Fibroblast of lung (primary cell): ENCODE measurements at places on chromosomes 3 and 15.

- H3K4me1 ChIP-seq = no peaks in the 10 kb centered on the region
- H3K27me3 ChIP-seq = no peaks in the 10 kb centered on the region
- H3K36me3 ChIP-seq = no peaks in the 10 kb centered on the region
- no peak overlapping the region for H3K4me3 ChIP-seq
- no peak overlapping the region for H3K27ac ChIP-seq
- no peak for DNase-seq
These were observed 225.3 kb upstream of the GOLGA6L4 start for GRCh38 chr15:84010246-84010645.

GRCh38 chr3:15409239-15409638 is 18.1 kb downstream of the METTL6 start:
- no peaks in the 10 kb centered on the region for H3K4me1 ChIP-seq
- DNase-seq = no peak
- H3K36me3 ChIP-seq = peaks cover 3% of the 10 kb centered on the region
- no peak overlapping the region for H3K27ac ChIP-seq
- H3K4me3 ChIP-seq = no peak overlapping the region

DNA sequence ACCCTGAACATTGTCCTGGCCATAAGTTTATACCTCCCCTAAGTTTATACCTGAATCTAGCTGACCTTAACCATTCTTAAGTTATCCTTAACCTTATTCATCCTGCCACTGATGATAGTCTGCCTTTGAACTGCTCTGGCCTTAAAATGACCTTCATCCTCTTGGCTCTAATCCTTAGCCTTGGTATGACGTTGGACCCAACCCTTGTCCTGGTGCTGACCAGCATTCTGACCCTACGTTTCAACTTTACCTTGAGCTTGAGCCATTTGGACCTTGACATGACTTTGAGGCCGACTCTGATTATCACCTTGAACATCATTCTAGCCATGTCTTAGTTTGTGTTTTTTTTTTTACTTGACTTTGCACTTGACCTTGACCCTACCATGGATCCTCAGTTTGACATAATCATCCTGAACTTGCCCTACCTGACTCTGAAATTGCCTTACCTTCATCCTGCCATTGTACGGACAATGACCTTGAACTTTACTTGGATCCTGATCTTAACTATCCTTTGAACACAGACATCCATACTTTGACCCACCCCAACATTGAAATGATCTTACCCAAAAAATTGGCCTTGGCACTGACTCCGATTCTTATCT is 61.1 kb upstream of the ACAD9 start:
- H3K36me3 ChIP-seq = peaks cover 7% of the 10 kb centered on the region
- no peaks in the 10 kb centered on the region for H3K27me3 ChIP-seq
- no peak overlapping the region for H3K27ac ChIP-seq
- H3K4me3 ChIP-seq = no peak overlapping the region
- H3K4me1 ChIP-seq = no peaks in the 10 kb centered on the region
- DNase-seq = no peak

GRCh38 chr15:41847981-41848380 is 9.3 kb downstream of the PLA2G4B start:
- no peak overlapping the region for H3K4me3 ChIP-seq
- no peaks in the 10 kb centered on the region for H3K4me1 ChIP-seq
- no peak overlapping the region for H3K27ac ChIP-seq
- no peaks in the 10 kb centered on the region for H3K27me3 ChIP-seq
